Esophagus muscularis mucosa (tissue), 4 donors: ENCODE measurements at places on chromosomes 3 and 15. TPM values are rescaled to one million over a fixed set of nuclear protein-coding genes. Genes with fewer than 3 reads are reported as not detected.

DNA sequence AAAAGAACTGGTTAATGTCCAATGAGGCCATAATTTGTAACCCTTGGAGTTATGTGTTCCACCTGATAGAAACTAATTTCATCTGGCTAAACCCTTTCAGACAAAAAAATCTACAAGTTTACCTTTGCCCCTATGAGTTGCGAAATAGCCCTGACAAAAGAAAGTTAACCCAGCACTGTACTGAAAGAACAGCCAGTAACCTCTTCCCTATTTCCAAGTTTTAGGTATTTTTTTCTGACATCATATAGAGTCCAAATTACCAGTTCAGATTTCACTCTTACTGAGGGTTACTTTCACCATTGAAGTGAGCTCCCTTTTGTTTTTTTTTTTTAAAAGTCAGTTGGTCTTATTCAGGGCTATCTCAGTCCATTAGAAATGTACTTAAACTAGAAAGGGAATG, 42.8 kb upstream of the PTPRG start:
- DNase-seq = no peak
- H3K4me1 ChIP-seq = no peaks in the 10 kb centered on the region
- no peaks in the 10 kb centered on the region for H3K27me3 ChIP-seq
- H3K4me3 ChIP-seq = no peak overlapping the region
- no peak overlapping the region for H3K27ac ChIP-seq
- no peaks in the 10 kb centered on the region for H3K36me3 ChIP-seq

The VEPH1 gene
- total RNA-seq = 0.52 TPM

DNA sequence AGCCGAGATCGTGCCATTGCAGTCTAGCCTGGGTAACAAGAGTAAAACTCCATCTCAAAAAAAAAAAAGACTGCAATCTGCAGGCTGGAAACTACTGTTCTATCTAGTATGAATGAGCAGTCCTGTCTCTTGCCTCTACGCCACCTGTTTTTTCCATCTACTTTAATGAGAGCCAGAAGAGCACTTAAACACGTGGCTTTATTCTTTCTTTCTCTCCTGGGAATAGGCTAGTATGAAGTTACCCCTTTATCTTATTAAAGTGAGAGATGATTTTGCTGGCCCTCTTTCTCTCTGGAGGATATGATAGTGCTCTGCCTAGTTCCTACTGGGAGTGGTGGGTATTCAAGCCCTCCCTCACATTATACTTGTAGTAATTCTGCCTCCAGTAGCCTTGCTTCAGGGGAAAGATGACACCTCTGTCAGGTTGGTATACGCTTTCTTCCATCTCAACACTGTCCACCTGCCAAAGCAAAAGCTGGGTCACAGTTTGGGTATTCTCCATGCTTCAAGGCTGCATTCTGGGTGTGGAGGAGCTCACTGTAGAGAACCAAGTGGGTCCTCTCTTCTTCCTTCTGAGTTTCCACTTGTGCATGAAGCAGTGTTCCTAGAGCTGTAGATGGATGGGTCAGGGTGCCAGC, 17.8 kb downstream of the MAPKBP1 start:
- H3K27ac ChIP-seq = peak overlapping the region; percentile 73
- no peak for DNase-seq
- peaks cover 62% of the 10 kb centered on the region for H3K4me1 ChIP-seq
- no peaks in the 10 kb centered on the region for H3K36me3 ChIP-seq
- H3K27me3 ChIP-seq = no peaks in the 10 kb centered on the region

The UACA gene
- total RNA-seq = 40.7 TPM

The C2CD4A gene
- total RNA-seq = not detected

DNA sequence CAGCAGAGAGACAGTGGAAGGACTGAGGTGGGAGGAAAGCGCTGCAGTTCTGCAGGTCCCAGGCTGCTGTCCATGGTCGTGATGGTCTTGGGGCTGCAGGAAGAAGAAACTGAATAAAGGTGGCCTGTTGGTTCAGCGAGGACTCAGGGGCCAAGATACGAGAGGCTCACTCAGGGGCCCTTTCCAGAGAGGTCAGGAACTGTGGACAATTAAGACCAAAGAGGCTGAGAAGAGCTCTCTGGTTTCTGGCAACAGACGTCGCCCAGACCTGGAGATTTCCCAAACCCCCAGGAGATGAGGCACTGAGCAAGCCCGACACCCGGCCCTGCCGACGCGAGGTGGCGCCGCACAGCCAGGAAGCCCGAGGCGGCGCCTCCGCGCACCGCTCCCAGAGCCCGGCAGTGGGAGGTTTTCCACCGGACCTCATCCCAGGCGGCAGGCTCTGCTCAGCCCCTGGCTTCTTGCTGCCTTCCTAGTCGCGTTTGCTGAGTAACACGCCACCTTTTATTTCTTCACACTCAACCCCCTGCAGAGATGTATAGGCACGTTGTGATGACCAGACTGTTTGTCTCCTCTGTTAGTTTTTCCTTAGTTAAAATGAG, 56.4 kb upstream of the ARRDC4 start:
- peaks cover 24% of the 10 kb centered on the region for H3K4me1 ChIP-seq
- H3K36me3 ChIP-seq = no peaks in the 10 kb centered on the region
- peak overlapping the region; percentile 22 for H3K4me3 ChIP-seq

DNA sequence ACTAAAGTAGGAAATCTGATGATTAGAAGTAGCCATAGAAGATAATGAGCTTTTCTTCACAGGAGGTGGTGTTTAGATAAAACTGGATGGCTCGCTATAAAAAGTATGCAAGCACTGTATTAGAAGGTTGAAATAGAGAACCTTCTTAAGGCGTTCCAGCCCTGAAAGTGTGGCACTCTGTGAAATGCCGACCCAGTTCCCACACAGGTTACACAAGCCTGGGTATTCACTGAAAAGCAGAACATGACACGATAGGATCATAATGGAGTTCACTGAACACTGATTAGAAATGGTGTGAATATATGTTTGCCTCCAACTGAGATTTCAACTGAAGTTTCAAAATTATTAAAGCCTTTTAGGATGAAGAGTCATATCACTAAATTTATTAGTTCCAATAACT, 15.0 kb upstream of the LRRC34 start:
- H3K27ac ChIP-seq = no peak overlapping the region
- no peak overlapping the region for H3K4me3 ChIP-seq
- H3K36me3 ChIP-seq = no peaks in the 10 kb centered on the region

GRCh38 chr15:74696398-74696729, 540 bp upstream of the EDC3 start:
- H3K27ac ChIP-seq = peak overlapping the region; percentile 85
- peaks cover 14% of the 10 kb centered on the region for H3K4me1 ChIP-seq
- no peak for DNase-seq
- H3K4me3 ChIP-seq = peak overlapping the region; percentile 88

DNA sequence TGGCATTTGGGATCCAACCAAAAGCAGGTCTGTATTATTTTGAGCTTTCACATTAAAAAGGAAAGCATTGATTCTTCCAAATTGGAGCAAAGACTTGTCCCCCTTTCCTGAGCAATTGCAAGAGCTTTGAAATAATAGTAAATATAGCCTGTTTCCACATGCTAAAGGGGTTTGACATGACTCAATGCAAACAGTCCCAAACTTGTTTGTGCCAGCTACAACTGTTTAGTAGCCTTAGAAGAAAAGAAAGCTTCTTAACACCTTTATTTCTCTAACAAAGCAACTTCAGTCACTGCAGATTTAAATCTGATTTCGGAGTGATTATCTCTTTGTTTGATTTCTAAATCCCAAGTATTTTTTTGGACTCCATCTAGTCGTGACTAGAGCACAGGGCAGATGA, 180.2 kb downstream of the SEMA6D start:
- no peak overlapping the region for H3K4me3 ChIP-seq
- no peaks in the 10 kb centered on the region for H3K27me3 ChIP-seq
- H3K36me3 ChIP-seq = no peaks in the 10 kb centered on the region
- no peak overlapping the region for H3K27ac ChIP-seq
- no peak for DNase-seq

- peaks cover 11% of the 10 kb centered on the region for H3K4me1 ChIP-seq
- no peaks in the 10 kb centered on the region for H3K27me3 ChIP-seq
- no peak overlapping the region for H3K4me3 ChIP-seq
- no peak overlapping the region for H3K27ac ChIP-seq
Observed at GRCh38 chr3:61537366-61537765, 24.0 kb upstream of the PTPRG start.

DNA sequence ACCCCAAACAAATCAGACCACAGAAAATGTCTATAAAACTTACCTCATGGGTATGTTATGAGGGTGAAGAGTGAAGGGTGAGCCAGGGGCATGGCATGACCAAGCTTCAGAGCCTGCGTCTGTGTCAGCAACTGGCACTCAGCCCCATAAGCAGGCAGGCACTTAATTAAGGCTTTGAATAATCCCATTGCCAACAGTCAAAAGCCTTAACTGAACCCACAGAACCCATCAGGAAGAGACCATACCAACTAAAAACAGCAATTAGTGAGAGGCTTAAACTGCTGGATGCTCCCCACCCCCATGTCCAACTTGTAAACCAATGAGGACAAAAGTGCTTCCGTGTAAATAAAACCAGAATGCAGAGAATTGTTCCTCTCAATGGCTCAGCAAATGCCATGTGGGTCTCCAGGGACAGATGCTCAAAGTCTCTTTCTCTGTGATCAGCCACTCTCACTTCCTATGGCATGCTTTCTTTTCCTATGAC, 126.0 kb downstream of the MYLK start:
- H3K4me3 ChIP-seq = no peak overlapping the region
- no peaks in the 10 kb centered on the region for H3K27me3 ChIP-seq
- no peaks in the 10 kb centered on the region for H3K36me3 ChIP-seq
- H3K4me1 ChIP-seq = peaks cover 31% of the 10 kb centered on the region
